Left renal cortex interstitium (tissue), 4 donors: ENCODE measurements at places on chromosomes 16 and 17. TPM values are rescaled to one million over a fixed set of nuclear protein-coding genes. Genes with fewer than 3 reads are reported as not detected.

CLEC18B gene
- polyA plus RNA-seq, result 107 TPM

AGRP gene
- polyA plus RNA-seq, result not detected

ITGAD gene
- polyA plus RNA-seq, result 0.16 TPM

TBC1D3 gene
- not detected for polyA plus RNA-seq

PPM1E gene
- 3.8 TPM for polyA plus RNA-seq

- DNase-seq, result no peak
Measured at GRCh38 chr16:79363035-79363434, 237.5 kb downstream of the MAF start.

GRCh38 chr17:12402963-12403622, 262.6 kb upstream of the MYOCD start:
- no peak for DNase-seq

GRCh38 chr17:82602487-82602886, 45.8 kb downstream of the WDR45B start:
- no peak for DNase-seq

GRCh38 chr17:59073972-59074371, 32.7 kb downstream of the TRIM37 start:
- no peak for DNase-seq

DNA sequence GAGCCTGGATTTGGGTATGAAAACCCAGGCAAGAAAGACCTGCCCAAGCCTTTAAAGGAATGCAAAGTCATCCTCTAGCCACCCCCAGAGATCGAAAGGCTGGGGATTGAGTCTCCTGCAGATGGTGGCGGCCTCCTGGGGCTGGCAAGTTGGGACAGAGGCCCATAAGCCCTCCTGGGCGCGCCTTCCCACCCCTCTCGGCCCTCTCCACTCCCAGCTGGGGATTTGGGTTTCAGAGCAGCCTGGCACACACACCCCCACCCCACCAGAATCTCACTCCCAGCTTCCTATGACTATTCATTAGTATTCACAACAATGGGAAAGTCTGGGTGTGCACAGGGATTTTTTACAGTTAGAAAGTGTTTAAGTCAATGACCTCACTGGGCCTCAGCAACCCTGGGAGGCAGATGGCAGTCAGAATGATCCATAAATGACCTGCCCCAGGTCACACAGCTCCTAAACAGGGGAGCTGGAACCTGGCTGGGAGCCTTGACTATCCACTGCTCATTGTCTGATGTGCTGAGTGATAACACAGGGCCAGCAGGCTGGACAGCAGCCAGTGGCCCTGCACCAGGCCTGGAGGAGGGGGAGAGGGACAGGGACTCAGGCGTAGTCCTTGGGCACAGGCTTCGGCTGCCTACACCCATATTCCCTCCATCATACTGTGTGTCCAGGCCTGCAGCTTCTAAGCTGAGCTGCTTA, 12.1 kb downstream of the NHERF1 start:
- no peak for DNase-seq

DNA sequence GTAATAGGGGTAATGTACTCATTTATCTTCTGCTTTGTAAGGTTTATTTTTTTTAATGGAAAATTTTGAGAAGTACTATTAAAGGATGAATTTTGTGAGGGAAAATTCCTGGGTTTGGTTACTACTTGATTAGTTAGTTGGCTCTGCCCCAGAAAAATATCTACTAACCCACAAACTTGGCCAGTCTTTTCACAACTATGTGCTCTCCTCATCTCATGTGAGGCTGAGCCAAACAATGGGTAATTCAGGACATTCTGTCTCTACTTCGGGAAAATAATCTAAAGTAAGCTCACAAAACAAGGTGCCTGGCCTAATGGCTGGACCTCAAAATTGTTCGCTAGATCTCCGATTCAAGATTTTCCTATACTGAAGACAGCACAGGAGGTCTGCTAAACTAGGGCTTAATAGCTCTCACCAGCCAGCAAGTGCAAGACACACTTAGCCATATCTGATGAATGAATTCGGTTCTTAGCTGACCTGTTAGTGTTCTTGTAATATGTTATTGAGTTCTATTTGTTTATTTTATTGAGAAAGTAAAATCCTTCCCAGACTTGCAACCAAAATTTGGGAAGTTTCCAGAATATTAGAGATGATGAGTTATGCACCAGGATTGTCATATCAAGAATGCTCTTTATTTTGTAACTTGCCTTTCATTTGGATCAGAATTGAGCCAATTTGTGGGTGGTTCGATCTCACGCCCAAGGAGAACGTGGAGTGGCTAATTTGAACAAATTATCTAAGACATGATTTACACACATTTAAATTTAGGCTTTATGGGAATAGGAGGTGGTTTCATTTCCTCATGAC, 5.7 kb downstream of the KCNJ16 start:
- no peak for DNase-seq

DNA sequence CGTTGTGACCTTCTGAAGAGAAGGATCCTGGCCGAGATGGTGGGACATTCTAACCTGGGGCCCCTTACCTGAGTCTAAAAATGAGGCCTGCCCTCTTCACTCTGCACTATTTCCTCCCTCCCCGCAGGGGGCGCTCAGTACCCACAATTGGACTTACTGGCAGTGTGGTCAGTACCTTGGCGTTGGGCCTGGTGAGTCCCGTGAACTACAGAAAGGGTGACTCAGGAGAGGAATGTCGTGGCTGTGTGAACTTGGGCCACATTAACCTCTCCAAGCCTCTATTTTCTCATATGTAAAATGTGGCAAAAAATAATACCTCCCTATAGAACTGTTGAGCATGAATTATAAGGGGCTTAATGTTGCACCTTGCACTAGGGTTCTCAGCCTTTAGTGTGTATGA, 3.9 kb downstream of the RSAD1 start:
- DNase-seq, result peak; percentile 42

DNA sequence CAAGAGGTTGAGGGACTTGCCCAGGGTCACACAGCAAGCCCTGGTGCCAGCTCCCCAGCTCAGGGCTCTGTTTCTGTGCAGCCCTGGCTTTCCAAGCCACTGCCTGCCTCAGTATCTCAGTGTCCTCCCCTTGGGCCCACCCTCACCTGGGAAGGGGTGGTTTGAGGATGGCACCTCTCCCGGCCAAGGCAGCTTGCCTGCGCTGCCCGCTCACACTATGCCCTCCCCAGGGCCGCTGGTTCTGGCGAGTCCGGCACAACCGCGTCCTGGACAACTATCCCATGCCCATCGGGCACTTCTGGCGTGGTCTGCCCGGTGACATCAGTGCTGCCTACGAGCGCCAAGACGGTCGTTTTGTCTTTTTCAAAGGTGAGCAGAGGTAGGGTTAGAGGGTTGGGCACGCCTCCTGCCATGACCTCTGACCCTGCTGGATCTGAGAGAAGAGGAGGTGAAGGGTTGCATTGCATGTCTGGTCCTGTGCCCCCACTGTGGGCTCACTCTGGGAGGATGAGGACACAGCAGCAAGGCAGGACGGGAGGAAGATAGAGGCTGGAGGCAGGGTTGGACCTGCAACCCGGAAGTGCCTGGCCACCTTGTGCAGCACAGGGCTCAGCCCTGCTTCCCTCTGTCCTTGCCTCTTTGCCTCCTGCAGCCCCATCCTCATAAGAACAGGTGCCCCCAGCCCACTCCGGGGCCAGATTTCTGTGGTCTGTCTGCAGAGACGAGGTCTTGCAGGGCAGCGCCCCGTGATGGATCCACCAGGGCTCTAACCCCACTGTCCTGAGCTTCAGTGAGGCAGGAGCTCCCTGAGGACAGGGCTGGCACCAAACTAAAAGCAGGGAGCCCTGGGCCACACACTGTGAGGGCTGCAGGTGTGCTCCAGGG, 16.7 kb downstream of the MMP15 start:
- no peak for DNase-seq

- no peak for DNase-seq
Measured at GRCh38 chr16:27799896-27800295, 250.0 kb downstream of the KATNIP start.

DNA sequence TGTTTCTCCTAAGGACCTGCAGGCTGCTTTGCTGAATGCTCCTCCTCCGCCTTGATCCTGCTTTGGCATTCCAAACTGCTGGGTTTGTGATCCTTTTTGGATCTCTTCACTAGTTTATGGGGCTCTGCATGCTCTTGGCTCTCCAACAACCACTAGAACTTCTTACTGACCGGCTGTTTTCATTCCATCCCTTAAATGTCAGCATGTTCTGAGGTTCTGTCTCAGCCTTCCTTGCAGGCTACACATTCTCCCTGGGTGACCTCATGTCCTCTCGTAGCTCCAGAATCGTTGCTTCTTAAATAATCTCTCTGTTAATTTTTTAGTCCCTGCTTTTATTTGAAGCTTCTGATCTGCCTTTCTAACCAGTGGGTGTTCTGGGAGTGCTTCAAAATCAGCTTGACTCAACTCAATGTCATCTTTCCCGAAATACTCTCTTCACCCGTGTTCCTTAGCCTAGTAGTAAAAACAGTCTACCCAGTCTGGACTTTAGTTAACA, 119.0 kb upstream of the HS3ST2 start:
- DNase-seq, result no peak
